Stimulated activated CD4-positive, alpha-beta T cell treated with anti-CD3 and anti-CD28 coated beads, Interleukin-2, amount 100 ng/mL, for 24 hours (primary cell): ENCODE measurements at places on chromosomes 2 and 18.
A peak's percentile ranks its signal among the peaks of the same experiment; 100 is the strongest.

GRCh38 chr18:23851470-23852002 is 162.3 kb downstream of the LAMA3 start:
- DNase-seq = no peak

GRCh38 chr2:30710016-30710415 is 97.2 kb downstream of the CAPN13 start:
- no peak for DNase-seq

DNA sequence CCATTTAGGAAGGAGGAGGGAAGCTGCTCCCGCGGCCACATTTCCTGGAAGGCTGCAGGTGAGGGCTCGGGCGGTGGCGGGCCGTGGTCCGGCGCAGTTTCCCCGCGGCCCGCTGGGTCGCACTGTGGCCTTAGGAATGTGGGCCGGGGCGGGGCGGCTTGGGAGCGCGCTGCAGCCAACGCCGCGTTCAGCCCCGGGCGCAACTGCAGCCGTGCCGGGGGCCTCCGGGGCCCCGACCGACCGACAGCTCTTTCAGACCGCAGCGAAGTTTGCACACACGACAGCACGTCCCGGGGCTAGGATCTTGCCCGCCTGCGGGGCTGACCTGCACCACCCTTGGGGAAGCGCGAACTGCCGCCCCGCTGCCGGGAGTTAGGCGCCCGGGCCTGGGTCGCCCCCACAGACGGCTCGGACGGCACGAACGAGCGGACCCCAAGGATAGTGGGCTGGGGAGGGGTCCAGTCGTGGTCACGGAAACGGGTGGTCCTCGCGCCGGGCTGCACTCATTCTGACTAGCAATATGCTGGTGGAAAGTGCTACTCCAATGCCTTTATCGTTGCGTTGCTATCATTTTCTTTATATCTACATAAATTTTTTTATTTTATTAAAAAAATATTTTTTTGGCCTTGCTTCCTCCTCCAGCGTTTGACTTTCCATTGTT is 69.9 kb upstream of the DLX2 start:
- peak; percentile 74 for DNase-seq

GRCh38 chr2:183089192-183089851 is 10.8 kb downstream of the DUSP19 start:
- no peak for DNase-seq

DNA sequence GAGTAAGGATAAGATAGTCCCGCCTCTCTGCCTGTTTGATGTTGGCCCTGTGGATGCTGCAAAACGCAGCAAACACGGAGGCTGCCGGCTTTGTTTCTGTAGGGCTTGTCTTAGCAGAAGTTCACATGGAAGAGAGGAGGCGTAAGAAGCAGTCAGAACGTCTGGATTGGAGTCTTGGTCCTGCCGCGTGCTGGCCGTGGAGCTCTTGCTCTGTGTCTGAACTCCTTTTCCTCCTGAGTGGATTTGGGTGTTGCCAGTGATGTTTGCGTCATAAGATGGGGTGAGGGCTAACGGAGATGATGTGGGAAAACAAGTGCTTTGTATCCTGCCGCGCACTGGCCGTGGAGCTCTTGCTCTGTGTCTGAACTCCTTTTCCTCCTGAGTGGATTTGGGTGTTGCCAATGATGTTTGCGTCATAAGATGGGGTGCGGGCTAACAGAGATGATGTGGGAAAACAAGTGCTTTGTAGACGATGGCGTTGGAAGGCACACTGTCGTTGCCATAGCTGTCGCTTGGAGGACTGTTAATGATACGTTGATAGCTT is 240.9 kb downstream of the AGAP1 start:
- DNase-seq = no peak

DNA sequence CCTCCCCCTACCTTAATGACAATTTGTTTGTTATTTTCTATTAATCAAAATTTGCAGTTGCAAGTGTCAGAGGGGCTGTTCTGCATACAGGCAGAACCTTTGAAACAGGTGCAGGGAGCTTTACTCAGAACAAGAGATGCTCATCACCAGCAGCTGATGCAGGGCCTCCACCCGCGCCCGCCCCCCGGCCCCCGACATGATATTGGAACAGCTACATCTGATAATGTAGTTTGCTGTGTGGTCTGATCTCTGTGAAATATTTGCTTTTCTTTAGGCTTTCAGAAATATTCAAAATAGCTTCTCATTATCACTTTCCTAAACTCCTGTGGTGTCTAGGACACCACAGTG is 130.0 kb downstream of the PRKCE start:
- no peak for DNase-seq

GRCh38 chr2:3151153-3151918 is 226.3 kb downstream of the EIPR1 start:
- DNase-seq = no peak

DNA sequence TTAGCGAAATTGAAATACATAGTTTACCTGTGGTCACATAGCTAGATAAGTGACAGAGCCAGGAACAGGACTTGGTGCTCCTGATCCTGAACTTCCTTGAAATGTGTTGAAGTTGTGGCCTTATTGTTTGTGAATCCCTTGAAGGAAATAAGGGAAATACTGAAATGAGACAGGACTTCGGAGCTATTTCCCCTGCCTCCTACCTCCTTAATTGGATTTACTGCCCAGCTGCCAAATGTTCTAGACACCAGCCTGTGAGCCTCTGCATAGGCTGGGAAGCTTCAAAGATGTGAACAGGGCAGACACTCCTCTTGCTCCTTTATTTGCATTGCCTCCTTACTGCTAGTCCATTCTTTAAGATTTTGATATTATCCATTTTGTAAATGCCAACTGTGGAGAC is 135.2 kb downstream of the PRPF40A start:
- no peak for DNase-seq

DNA sequence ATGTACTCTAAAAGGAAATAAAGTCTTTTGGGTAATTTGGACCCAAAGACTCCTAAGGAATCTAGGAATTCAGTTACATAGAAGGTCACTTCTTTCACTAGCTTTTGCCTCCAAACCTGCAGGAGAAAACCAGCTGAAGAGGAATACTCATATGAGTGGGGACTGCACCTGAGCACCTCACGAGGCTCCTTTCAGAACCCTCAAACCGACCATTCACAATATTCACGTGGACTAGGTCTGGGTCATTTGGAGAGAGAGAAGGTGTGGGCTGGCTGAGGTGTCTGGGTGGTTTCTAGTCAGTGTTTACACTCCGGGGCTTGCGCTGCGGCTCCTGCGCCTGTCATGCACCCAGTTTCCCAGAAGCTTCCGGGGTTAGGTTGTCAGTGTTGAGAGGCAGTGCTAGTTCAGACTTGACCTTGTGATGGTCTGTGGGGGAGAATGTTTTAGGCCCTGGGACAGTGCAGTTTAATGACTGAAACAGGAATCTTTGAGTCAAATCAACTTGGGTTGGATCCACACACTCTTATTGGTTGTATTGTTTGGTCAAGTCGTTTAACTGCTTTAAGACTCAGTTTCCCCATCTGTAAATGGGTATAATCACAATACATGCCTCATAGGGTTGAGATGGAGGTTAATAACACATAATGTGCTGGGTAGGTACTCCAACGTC is 78.4 kb downstream of the LIMS1 start:
- peak; percentile 57 for DNase-seq

- no peak for DNase-seq
Measured at GRCh38 chr2:138170485-138170884, 206.2 kb downstream of the HNMT start.
